ENCODE measurements at places on chromosomes 2 and 18. TPM values are rescaled to one million over a fixed set of nuclear protein-coding genes. Genes with fewer than 3 reads are reported as not detected.

TMEM17 gene
- polyA plus RNA-seq, result 1.5 TPM

ANKRD36B gene
- polyA plus RNA-seq, result 3.2 TPM

DNA sequence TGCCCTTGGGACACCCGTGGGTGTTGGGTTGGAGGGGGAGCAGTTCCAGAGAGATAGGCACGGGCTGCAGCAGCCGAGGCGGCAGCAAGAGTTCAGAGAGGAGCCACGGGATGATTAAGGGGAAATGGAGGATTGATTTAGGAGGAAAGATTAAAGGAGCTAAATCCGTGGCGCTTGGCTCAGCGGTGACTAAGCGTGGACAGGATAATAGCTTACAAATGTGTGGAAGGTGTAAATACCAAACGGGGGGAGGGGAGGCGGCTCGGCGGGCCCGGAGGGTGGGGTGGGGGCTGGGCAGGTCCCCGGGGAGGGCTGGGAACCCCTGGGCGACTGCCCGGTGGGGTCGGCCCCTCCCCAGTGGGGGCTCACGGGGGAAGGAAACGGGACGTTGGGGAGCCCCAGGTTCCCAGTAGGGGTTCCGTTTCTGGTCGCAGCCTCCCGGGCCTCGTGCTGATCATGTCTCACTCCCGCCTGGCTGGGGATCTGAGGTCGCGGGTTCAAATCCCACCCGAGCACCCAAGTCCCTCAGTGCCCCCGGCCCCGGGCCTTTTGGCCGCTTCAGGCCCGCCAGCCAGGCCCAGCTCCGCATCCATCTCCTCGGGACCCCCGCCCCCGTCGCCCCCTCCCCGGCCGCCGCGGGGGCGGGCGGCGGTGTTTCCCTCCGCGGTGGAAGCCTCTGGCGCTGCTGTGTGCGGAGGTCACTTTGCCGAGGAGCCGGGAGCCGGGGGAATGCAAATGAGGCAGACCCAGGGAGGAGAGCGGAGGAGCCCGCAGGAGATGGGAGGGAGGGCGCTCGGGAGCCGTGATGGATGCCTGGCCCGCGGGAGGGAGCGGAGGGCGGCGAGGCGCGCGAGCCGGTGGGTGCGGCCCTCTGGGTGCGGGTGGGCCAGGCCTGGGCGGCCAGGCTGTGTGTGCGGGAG lies 8.1 kb downstream of the ASIC4 start:
- DNase-seq, result no peak
- peaks cover 56% of the 10 kb centered on the region for H3K27me3 ChIP-seq
- peaks cover 26% of the 10 kb centered on the region for H3K4me1 ChIP-seq
- no peak overlapping the region for H3K27ac ChIP-seq
- no peaks in the 10 kb centered on the region for H3K36me3 ChIP-seq

- H3K27ac ChIP-seq, result no peak overlapping the region
- no peak for DNase-seq
- no peak overlapping the region for H3K4me3 ChIP-seq
- no peaks in the 10 kb centered on the region for H3K4me1 ChIP-seq
Observed at GRCh38 chr2:133833746-133834145, 265.5 kb upstream of the NCKAP5 start.

CDH19 gene
- polyA plus RNA-seq, result 6.2 TPM

DNA sequence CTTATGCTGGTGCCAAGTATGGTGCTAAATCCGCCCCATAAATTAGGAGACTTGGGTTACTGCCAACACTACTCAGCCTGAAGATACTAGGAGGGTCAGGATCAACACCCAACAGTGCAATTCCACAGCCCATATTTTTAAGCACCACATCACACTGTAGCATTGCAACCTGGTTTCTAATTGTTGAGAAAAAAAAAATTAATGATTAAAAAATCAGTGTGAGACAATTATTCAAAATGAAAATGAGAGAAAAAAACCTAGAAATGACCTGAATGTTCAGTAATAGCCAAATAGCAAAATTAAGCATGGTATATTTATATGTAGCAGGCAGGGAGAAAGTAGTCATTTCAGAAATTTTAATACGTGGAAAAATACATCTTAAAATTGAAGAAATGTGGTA lies 29.2 kb upstream of the HNRNPLL start:
- no peaks in the 10 kb centered on the region for H3K36me3 ChIP-seq
- H3K4me3 ChIP-seq, result no peak overlapping the region
- H3K27me3 ChIP-seq, result no peaks in the 10 kb centered on the region
- peaks cover 13% of the 10 kb centered on the region for H3K4me1 ChIP-seq
- no peak overlapping the region for H3K27ac ChIP-seq

- no peak overlapping the region for H3K4me3 ChIP-seq
- H3K27ac ChIP-seq, result no peak overlapping the region
- H3K4me1 ChIP-seq, result no peaks in the 10 kb centered on the region
- no peaks in the 10 kb centered on the region for H3K27me3 ChIP-seq
- no peak for DNase-seq
Observed at GRCh38 chr2:3146772-3147650, 230.6 kb downstream of the EIPR1 start.

GRCh38 chr2:160042054-160042453 lies 20.4 kb downstream of the PLA2R1 start:
- DNase-seq, result no peak
- H3K27me3 ChIP-seq, result no peaks in the 10 kb centered on the region
- H3K36me3 ChIP-seq, result no peaks in the 10 kb centered on the region
- no peak overlapping the region for H3K27ac ChIP-seq

- H3K4me1 ChIP-seq, result no peaks in the 10 kb centered on the region
- H3K27me3 ChIP-seq, result no peaks in the 10 kb centered on the region
- no peaks in the 10 kb centered on the region for H3K36me3 ChIP-seq
- H3K4me3 ChIP-seq, result no peak overlapping the region
Observed at GRCh38 chr2:238304116-238304515, 15.7 kb upstream of the PER2 start.

TUBA3E gene
- polyA plus RNA-seq, result not detected

GRCh38 chr18:62384068-62384467 lies 59.0 kb downstream of the TNFRSF11A start:
- H3K4me3 ChIP-seq, result no peak overlapping the region
- DNase-seq, result no peak
- no peaks in the 10 kb centered on the region for H3K27me3 ChIP-seq

E2F6 gene
- 16.6 TPM for polyA plus RNA-seq

- no peak for DNase-seq
- H3K36me3 ChIP-seq, result no peaks in the 10 kb centered on the region
- H3K4me1 ChIP-seq, result no peaks in the 10 kb centered on the region
- H3K27me3 ChIP-seq, result no peaks in the 10 kb centered on the region
- H3K27ac ChIP-seq, result no peak overlapping the region
- H3K4me3 ChIP-seq, result no peak overlapping the region
Observed at GRCh38 chr2:75424936-75425619, 135.7 kb downstream of the EVA1A start.

- H3K27me3 ChIP-seq, result no peaks in the 10 kb centered on the region
- H3K4me3 ChIP-seq, result no peak overlapping the region
- no peak overlapping the region for H3K27ac ChIP-seq
Observed at GRCh38 chr2:120761164-120761861, 25.6 kb downstream of the GLI2 start.

C2orf72 gene
- polyA plus RNA-seq, result 1.2 TPM

DNA sequence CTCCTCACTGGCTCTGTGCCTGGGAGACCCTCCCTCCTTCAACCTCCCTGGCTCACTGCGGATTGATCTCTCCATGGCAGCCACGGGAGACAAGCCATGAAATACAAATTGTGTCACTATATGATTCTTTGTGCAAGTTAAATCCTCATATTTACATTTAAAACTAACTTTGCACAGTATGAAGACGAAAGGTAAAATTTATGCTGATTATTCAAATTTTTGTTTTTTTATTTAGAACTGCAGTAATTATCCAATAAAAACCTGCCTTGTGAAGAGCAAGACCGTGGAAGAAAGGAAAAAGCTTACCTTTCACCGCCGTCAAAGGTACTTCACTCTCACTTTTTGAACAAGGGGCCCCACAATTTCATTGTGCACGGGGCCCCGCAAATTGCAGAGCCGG lies 436.9 kb downstream of the EIPR1 start:
- no peak overlapping the region for H3K27ac ChIP-seq
- no peak for DNase-seq
- H3K27me3 ChIP-seq, result no peaks in the 10 kb centered on the region
- H3K36me3 ChIP-seq, result no peaks in the 10 kb centered on the region
- H3K4me3 ChIP-seq, result no peak overlapping the region

SLC9A4 gene
- polyA plus RNA-seq, result not detected

Data from adrenal gland (tissue), 19 donors.